ENCODE measurements at places on chromosomes 12 and 14.

DNA sequence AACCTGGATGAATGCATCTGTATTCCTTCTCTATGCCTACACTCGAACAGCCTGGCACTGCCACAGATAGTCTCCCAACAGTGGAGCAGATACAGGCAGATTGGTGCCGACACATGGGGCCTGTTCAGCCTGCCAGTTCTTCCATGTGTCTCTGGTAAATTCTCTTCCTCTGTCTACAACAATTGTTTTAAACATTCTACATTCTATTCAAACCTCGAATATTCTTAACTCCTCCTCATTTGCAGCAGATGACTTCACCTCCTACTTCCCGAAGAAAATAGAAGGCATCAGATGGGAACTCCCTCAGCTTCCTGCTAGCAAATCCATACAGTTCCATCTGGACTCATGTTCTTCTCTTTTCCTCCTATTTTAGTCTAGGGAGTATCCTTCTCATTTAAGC is 43.1 kb upstream of the OTOGL start:
- DNase-seq = no peak

GRCh38 chr12:107598906-107599305 is 86.7 kb upstream of the PWP1 start:
- no peak for DNase-seq

DNA sequence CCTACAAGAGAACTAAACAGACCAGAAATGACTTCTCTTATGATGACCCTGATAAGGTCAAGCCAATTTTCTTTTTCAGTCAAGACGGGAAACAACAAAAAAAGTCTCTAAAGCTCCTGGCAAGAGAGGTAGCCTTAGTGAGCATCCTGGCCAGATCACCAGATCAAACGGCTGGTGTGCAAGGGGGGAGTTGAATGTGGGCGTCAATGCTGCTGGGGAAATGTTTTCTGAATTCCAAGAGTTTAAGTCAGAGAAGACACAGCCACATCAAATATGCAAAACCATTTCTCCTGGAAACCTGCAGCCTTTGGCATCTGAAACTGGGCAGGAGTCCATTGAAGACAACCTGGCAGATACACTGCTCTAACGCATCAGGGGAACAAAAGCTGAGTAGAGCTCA is 16.0 kb upstream of the SELPLG start:
- no peak for DNase-seq

DNA sequence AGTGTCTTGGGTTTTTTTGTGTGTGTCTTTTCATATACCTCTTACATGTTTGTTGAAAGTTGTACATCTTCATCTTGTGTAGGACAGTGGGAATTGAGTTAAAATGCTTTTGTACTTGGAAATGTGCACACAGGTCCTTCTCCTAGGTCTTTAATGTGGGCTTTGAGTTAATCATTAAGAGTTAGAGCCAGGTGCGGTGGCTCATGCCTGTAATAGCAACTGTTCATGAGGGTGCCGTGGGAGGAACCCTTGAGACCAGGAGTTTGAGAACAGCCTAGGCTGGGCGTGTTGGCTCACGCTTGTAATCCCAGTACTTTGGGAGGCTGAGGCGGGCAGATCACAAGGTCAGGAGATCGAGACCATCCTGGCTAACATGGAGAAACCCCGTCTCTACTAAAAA is 13.9 kb downstream of the CLECL1 start:
- DNase-seq = no peak

GRCh38 chr12:19515179-19515578 is 75.9 kb downstream of the AEBP2 start:
- DNase-seq = no peak

DNA sequence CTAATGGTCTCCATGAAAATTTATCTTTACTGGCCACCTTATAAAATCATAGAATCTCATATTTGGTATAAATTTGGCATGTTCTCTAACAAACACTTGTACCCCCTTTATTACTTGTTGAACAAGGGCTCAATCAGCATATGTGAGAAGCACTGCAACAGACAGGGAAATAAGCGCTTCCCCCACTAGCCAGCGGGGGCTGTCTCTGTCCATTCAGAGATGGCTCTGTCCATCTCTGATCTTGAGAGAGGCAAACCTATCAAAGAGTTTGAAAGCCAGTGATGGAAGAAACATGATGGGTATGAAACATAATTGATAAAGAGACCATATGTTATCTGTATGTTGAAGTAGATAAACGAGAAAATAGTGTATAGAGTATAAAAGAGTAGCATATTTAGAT is 326.8 kb downstream of the PDZRN4 start:
- DNase-seq = no peak

- no peak for DNase-seq
Observed at GRCh38 chr14:77844802-77845201, 44.9 kb downstream of the ADCK1 start.

DNA sequence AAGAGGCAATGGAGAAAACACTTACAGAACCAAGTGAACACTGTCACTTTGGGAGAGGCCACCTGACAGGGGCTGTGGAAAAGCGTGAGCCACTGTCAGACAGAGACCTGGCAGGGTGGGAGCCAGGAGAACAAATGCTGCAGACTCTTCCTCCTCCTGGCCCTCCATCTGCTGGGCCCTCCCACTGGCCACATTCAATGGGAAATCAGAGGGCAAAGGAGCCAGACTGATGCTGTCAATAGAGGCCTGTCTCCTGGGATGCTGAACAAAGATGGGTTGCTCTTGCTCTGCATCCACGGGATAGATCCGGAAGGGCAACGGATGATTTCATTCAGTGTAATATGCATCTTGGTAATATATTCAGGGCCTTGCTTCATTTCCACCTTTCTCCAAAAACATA is 44.9 kb upstream of the BCAT1 start:
- DNase-seq = no peak

DNA sequence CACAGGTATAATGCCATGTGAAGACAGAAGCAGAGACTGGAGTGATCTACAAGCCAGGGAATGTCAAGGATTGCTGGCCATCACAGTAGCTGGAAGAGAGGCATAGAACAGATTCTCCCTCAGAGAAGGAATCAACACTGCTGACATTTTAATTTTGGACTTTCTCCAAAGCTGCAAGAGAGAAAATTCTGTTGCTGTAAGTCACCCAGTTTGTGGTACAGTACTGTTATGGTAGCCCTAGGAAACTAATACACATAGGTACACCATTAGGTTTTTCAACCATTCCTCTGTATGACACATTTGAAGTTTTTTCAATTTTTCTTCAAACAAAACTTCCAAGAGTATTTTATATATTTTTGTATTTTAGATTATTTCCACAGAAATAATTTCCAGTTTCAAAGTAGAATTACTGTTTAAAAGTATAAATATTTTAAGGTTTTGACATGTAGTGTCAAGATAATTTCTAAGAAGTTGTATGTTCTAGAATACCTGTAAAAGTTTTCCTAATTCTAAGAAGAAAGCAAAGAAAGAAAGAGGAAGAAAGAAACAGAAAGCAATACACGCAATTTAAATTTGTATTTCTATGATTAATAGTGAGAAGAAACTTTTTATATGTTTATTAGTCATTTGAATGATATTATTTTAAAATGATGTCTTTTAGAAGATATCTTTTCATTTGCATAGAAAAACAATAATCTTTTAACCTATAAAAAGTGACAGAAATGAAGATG is 64.9 kb upstream of the CATSPERB start:
- DNase-seq = no peak

DNA sequence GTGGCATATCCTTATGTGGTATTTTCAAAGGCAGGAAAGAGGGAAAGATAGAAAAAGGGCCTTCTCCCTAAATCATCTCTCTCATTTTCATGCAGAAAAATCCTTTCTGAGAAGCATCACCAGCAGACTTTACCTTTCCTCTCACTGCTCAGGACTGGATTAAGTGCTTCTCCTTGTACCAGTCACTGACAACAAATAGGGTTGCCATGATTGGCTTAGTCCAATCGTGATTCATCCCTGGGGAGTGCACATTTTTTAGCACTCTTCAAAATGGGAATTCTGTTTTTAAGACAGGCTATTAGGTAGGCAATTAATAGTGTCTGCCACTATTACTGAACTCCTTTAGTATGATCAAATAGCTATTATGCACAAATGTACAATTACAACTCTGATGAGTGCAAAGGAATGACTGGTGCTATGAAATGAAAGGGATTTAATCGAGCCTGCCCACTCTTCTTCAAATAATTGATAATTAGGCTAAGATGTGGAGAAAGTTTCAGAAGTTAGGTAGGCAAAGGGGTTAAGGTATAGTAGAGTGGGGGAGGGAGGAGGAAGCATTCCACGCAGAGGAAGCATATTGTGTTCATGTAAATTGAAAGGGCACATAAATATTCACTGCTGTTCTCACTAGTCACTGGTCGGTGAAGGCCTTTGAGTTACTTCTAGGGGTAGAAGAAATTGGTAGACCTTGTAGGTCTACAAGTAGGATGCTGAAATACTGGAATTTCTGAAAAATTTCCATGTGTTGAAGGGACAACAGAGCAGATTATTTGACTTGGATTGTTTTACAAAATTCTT is 84.0 kb downstream of the MSRB3 start:
- DNase-seq = no peak

- DNase-seq = no peak
Observed at GRCh38 chr12:31228811-31229792, 96.8 kb downstream of the SINHCAF start.

- DNase-seq = no peak
Observed at GRCh38 chr12:110790301-110790700, 47.6 kb upstream of the PPP1CC start.

DNA sequence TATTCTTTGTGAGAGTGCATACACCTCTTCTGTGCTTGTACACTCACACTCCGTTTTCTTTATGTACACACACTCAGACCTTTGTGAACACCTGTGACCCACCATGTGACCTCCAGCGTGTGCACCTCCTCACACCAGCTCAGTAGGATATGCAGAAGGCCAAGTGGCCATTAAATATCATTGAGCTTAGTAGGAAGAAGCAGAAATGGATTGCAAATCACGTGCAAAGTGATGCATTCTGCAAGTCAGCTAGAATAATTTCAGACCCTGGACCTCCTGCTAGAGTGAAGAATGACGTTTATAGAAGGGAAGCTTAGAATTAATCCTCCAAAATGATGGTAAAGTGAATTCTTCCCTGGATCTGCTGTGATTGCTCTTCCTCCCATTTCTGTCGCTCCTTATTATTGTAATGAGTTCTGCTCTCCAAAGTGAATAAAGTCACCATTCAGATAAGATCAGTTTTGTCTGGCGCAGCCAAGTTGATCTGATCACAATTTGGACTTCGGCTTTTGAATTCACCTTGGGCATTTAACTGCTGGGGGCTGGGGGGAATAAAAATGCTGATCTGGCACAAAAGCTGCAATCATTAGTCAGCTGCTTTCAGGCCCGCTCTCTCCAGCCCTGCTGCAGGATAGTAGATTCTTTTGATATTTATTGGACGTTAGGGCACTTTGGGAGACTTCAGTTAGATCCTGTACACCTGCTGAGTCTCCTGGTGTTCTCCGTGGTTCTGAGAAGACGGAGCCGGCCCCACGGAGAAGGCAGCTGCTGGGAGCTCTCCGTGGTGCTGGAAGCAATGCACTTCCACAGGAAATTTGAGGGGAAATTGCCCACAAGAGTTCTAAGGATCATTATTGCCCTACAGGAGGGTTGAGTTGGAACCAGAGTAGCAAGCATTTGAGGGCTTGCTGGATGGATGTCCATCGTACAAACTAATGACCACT is 12.4 kb upstream of the NRXN3 start:
- peak; percentile 16 for DNase-seq

- no peak for DNase-seq
Observed at GRCh38 chr14:90503582-90503981, 106.8 kb downstream of the CALM1 start.

GRCh38 chr14:75527449-75528163 is 5.3 kb downstream of the BATF start:
- no peak for DNase-seq

- no peak for DNase-seq
Observed at GRCh38 chr12:71476513-71476912, 36.9 kb downstream of the LGR5 start.

DNA sequence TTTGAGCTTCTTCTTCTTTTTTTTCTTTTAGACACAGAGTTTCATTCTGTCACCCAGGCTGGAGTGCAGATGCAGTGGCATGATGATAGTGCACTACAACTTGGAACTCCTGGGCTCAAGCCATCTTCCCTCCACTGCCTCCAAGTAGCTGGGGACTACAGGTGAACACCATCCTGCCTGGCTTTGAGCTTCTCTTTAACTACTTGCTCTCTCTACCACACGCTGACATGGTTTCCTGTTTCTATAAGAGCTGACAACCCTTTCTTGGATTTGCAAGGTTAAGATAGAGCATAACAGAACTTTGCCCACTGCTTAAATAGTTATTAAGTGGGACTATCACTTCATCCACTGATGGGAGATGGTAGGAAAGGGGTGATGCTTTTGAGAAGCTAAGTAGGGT is 82.4 kb upstream of the SLC38A2 start:
- DNase-seq = peak; percentile 64

- no peak for DNase-seq
Observed at GRCh38 chr12:131825146-131825892, 2.9 kb upstream of the MMP17 start.

DNA sequence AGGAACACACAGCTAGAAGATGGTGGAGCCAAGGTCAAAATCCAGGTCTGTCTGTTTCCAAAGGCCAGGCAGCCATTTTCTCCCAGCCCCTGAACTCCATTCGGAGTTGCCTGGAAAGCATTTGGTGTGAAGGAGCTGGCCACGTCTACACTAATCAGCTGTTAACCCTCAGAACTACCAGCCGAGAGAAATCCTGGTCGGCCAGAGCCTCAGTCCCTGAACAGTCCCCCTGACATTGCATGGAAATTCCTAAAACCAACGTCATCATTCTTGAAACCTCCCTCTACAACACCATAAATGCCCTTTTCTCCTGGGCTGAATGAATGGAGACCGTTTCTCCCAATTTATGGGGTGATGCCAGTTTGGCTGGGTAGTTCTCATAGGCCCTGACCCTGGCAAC is 245.6 kb downstream of the SLC41A2 start:
- no peak for DNase-seq

- DNase-seq = no peak
Observed at GRCh38 chr12:56271031-56271430, 4.3 kb downstream of the COQ10A start.

GRCh38 chr12:2653461-2653965 is 141.3 kb upstream of the FKBP4 start:
- no peak for DNase-seq

- no peak for DNase-seq
Observed at GRCh38 chr14:77142005-77142800, 612 bp upstream of the ZDHHC22 start.

GRCh38 chr12:101878243-101878821 is 952 bp downstream of the DRAM1 start:
- no peak for DNase-seq

DNA sequence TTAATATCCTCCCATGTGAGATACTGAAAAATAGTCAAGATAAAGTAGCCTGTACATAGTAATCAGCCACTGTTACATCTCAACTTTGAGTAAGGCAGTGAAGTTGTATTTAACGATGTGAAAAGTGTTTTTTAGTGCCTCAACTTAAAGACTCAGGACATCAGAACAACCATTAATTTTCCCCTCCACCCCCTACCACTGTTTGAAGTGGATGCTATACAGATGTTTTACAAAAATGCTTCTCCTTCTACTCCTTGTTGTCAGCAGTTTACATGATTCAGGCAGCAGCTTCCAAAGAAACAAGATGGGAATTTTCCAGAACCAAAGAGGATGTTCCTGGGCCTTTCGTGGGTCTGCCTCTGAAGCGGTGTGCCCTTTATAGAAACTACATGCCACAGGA is 143.6 kb downstream of the RPAP3 start:
- no peak for DNase-seq

GRCh38 chr14:26872515-26873361 is 274.9 kb upstream of the NOVA1 start:
- no peak for DNase-seq
